ENCODE measurements at places on chromosomes 11 and 22.

GRCh38 chr11:59142530-59143507 lies at the start of gene FAM111A:
FAM111A (plus strand) TSS chr11:59142856; CDS start chr11:59148873, 6,017 bp downstream.
- DNase-seq: peak; percentile 75

- DNase-seq: no peak
Observed at GRCh38 chr11:11748706-11749365, 92.9 kb upstream of the USP47 start.

GRCh38 chr11:8747173-8747572 lies 64.6 kb downstream of the RPL27A start:
- DNase-seq: no peak

GRCh38 chr22:24588757-24589481 lies 4.0 kb downstream of the LRRC75B start:
- no peak for DNase-seq

DNA sequence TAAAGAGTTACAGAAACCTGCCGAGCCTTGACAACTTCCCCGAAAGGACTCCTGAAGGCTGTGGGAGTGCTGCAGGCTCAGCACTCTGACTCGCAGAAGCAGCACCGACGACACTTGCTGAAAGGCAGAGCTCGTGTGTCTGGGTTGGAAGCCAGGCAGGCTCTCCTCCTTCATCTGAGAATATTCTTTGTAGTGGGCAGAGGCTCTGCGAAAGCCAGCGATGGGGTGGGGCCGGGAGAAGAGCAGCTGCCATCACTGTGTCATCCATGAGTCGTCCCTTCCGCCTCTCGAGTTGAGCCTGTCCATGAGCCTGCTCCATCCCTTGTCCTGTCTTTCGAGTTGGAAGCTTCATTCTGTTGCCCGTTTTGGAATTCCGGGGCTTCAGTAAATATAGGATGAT lies 11.9 kb downstream of the GLB1L2 start:
- no peak for DNase-seq

GRCh38 chr11:79375818-79376550 lies 64.8 kb downstream of the TENM4 start:
- DNase-seq: no peak

GRCh38 chr11:120575461-120575860 lies 63.9 kb downstream of the GRIK4 start:
- DNase-seq: no peak

DNA sequence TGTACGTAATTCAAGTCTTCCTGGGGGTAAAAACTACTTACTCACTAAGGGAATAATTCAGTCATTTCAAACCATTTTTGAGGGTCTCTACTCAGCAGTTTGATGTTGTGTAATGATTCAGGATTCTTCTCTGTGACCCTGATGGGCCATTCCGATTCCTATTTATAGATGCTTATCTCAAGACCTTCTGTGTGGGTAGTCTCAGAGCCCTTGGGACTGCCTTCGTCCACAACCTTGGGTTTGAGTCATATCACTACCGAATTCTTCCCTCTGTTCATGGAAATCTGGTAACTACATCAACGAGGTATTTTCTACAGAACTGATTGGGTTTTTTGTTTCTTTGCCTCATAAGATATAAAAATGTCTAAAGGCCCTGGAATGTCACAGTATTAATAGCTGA lies 14.3 kb upstream of the CBX6 start:
- DNase-seq: no peak

DNA sequence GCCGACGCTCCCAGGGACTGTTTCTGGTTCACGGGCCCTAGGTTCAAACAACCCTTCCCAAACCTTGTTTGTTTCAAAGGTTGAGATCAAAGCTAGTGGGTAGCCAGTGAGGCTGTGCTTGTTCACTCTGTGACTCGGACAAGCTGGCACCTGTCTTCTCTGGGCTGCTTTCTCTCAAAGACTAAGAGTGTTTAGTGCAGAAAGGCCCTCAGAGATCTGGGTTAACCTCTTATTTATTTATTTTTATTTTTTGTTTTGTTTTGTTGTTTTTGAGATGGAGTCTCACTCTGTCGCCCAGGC lies 13.0 kb upstream of the MALAT1 start:
- no peak for DNase-seq

- DNase-seq: no peak
Observed at GRCh38 chr11:126722006-126722736, 278.4 kb downstream of the KIRREL3 start.

GRCh38 chr22:47213571-47214230 lies 451.3 kb downstream of the TBC1D22A start:
- DNase-seq: peak; percentile 44

DNA sequence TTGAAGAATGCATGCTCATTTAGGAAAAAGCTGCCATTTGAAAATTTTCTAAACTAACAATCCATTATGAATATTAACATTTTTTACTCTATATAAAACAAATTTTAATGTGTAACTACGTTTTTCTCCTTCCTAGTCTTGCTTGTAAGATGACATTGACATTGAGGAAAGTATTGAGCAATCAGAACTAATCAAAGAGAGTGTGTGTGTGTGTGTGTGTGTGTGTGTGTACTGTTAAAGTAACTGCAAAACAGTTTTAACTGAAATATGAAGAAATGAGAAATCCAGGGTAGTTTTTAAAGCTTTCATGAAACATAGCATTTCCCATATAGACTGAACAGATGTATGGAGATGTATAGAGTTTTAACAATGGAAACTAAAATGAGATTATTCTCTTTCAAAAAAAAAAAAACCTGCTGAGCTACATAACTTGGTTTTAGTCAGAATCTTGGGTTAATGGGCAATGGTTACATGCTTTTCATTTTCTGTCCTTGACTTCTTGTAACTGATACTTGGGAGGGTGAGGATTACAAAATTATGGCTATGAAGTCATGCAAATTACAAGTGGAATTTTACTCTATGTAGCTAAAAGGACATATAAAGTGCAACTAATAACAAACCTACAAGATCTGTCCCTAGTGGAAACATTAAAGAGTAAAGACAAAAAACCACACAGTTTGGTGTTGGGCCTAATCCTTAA lies 2.0 kb downstream of the PDGFD start:
- no peak for DNase-seq

GRCh38 chr11:134367781-134368180 lies 36.0 kb downstream of the GLB1L2 start:
- no peak for DNase-seq

DNA sequence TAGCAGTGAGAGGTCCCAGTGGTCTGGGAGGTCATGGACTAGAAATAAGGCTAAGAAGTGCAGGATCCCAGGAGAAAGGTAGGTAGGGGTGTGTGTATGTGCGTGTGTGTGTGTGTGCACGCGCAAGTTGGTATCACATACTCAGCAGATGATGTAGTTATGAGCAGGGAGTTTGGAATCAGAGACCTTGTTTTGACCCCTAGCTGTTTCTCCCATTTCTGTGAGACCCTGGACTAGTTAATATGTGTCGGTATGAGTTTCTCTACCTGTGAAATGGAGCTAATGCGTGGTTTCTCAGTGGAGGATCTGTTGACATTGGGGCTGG lies 1.3 kb downstream of the SERPING1 start:
- no peak for DNase-seq

DNA sequence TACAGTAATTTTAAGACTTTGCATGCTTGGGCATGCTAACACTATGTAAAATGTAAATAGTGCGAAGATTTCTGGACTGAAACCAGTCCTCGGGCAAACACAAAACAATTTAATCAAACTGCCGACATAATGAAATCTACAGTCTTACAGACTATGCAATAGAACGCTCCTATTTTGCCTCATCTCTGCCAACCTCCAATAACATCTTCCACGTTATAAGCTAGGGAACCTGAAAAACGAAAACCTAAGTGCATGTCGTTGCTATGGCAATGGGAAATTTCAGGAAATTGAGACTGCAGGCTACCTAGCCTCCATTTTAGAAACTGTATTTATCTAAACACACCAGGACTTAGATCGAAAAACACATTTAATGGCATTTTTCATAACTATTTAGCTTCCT lies 1.1 kb downstream of the CSTF3 start:
- no peak for DNase-seq

GRCh38 chr11:33804471-33804870 lies 30.2 kb upstream of the FBXO3 start:
- DNase-seq: no peak

DNA sequence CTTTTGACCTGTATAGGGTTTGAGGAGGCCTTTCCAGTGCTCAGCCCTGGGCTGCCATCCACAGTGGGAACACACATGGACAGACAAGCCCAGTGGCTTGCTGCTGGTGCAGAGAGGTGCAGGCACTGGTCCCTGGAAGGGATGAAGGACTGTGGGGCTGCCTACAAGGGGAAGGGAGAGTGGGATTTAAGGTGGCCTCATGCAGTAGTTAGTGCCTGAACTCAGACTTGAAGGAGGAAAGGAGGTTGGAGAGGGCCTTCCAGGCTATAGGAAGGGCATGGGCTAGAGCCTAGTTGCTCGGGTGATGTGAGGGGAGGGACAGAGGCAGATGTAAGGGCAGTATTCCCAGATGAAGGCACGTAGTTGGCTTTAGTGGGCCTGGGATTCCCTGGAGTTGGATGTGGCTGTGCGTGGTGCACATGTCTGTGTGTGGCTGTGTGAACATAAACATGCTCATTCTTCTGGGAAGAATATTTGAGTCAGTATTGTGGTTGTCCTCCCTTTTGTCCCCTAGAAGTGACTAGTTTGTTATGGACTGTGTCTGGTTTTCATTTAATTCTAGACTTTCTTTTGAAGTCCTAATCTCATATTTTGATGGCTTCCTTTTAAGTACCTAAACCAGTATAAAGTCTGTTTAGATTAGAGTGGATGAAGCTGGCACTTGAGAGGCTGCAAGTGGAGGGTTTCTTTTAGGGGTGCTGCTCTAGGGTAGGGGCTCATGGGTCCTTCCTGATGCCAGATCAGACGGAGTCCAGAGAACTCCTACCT lies 18.4 kb downstream of the YDJC start:
- no peak for DNase-seq

DNA sequence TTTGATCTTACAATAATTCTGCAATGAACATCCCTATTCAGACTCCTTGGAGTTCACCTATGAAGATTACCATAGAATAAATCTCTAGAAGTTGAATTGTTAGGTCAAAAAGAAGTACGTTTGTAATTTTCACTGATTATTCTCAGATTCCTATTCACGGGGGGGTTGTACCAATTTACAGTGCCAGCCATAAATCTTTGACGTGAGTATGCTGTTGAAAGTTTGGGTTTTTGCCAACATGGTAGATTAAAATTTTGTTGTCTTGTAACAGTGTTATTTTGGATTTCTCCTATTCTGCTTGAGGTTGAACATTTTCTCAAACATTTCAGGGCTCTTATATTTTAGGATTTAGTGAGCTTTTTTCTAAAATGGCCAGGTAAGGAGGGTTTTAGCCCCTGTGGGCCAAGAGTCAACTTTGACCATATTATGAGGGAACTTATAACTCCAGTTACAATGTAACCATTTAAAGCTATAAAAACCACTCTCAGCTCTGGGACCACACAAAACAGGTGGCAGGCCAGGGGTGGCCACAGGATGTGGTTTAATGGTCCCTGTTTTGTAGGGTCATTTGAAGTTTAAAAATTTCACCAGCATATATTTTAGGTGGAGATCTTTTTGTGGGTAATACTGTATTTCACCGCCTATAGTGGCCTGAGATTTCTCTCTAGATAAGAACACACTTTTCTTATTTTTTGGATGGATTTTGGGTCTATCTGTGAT lies 25.8 kb downstream of the GGTLC2 start:
- no peak for DNase-seq

DNA sequence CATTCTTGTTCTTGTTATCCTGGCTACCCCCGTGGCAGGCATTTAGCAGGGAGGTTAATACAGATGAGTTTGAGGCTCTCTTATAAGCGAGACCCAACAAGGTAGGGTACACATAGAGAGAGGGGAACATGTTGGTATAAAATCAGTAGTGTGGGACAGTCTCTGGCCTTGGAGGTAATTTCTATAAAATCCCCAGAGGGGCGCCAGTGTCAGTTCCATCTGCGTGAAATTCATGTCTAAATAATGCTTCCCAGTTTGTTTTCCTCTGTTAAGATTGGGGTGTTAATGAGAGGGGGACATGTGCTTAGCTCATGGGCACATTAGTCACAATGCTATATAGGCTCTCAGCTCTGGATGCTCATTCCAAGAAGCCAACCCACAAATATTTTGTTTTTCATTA lies 150.7 kb downstream of the MYO18B start:
- DNase-seq: no peak

DNA sequence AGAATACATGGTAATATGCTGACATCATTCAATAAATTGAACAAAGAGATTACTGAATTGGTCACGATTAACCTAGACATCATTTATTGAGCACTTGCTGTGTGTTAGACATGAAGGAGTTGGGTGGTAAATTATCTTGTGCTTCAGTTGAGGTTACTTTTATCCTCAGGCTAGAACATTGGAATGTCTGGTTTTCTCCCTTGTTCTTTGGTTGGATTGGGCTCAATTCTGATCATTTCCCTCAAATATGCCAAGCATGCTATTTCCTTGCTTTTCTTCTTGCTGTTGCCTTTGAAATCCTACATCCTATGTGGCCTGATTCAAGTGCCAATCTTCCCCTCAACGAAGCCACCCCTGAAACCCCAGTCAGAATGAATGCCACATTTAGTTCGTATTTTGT lies 65.8 kb downstream of the DEUP1 start:
- DNase-seq: no peak

DNA sequence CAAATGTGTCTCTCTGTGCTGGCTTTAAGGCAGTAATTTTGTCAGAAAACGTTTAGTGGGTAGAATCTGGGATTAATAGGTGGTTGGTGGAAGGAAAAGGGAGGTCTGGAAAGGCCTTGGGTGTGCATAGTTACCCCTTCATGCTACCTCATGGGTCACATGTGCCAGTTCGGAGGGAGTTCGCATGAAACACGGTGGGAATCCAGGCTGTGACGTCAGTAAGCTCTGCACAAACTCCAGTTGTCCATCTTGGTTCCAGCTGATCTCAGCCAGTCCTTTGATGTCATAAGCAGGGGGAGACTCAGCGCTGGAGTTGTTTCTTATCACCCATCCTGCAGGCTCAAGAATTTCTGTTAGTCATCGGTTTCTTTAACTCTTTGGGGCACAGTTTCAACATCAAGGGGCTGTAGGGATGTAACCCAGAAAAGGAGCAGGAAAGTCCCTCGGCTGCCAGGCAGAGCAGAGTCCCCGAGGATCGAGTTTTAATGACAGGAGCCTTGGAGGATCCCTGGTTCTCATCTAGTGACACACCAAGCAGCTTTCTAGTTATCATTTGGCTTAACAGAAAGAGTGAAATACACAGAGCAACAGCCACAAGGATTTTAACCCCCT lies 28.9 kb downstream of the MOV10L1 start:
- DNase-seq: no peak
